Left hindlimb (tissue), 1 donor: ENCODE measurements at places on chromosomes 1 and 21.

GRCh38 chr1:36696261-36696940, 213.7 kb upstream of the CSF3R start:
- no peak for DNase-seq

DNA sequence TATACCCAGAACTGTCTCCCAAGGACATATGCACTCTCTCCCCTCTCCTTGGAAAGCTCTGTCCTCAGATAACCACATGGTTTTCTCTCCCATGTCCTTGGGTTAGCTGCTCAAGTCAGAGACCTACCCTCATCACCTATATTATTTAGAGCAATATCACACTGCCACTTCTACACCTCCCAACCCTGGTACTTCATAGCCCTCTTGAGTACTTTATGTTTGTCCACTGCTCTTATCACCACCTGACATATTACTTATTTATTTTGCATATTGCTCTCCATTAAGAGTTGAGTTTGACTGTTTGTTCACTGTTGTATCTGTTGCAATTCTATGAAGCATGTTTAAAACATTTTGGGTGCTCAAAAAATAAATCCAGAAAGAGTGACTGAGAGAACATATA, 126.3 kb upstream of the ATP1B1 start:
- no peak for DNase-seq

- no peak for DNase-seq
Observed at GRCh38 chr1:198873696-198874230, 234.9 kb downstream of the PTPRC start.

- DNase-seq: no peak
Observed at GRCh38 chr1:3631320-3632260, 6.8 kb downstream of the TPRG1L start.

DNA sequence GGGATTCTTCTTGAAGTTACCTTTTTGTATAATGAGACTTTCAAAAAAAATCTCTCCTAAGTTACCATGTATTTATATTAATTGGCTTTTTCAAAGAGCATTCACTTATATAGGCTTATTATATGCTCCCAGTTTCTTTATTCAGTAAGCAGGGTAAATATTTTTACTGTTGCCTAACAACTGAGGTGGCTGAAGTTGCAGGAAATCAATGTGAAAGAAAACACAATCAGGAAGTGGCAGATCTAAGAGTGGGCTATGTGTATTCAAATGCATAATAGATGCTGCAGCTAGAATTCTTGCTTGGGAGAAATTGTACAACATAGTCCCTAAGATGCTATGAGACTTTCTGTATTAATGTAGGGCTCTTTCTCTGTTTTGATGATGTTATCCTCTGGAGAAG, 606.9 kb downstream of the NUF2 start:
- no peak for DNase-seq

GRCh38 chr1:211708006-211708405, 32.6 kb upstream of the NEK2 start:
- no peak for DNase-seq
